ENCODE measurements at places on chromosomes 2 and 18. TPM values are rescaled to one million over a fixed set of nuclear protein-coding genes. Genes with fewer than 3 reads are reported as not detected.

The ABCB11 gene
- total RNA-seq = 0.44 TPM

The SLC9A4 gene
- 0.07 TPM for total RNA-seq

The VWC2L gene
- total RNA-seq = not detected

The NT5C1B gene
- total RNA-seq = not detected

The EFHD1 gene
- not detected for total RNA-seq

The NPC1 gene
- 45.2 TPM for total RNA-seq

The ABHD1 gene
- total RNA-seq = not detected

The APCDD1 gene
- 0.95 TPM for total RNA-seq

The PPIL3 gene
- total RNA-seq = 28.7 TPM

The KCNS3 gene
- total RNA-seq = 2.4 TPM

The COL6A3 gene
- total RNA-seq = not detected

The QPCT gene
- total RNA-seq = 12.8 TPM

The KLHL41 gene
- 0.21 TPM for total RNA-seq

The MTCL1 gene
- 36.7 TPM for total RNA-seq

The SCYGR4 gene
- total RNA-seq = not detected

The LONRF2 gene
- not detected for total RNA-seq

The CHRNG gene
- not detected for total RNA-seq

The GALNT13 gene
- total RNA-seq = not detected

The ASPRV1 gene
- total RNA-seq = 0.15 TPM

The PDE1A gene
- total RNA-seq = 0.83 TPM

The GAREM1 gene
- 1.1 TPM for total RNA-seq

The AQP12A gene
- not detected for total RNA-seq

The ELMOD3 gene
- 12.3 TPM for total RNA-seq

The EVX2 gene
- total RNA-seq = not detected

The UGT1A8 gene
- total RNA-seq = not detected

The EFR3B gene
- 0.77 TPM for total RNA-seq

The SULT1C2 gene
- not detected for total RNA-seq

The ZNF521 gene
- 166 TPM for total RNA-seq

The RSAD2 gene
- total RNA-seq = 0.09 TPM

The PROKR1 gene
- total RNA-seq = not detected

The RNASEH1 gene
- 30.8 TPM for total RNA-seq

The HAAO gene
- 0.60 TPM for total RNA-seq

The ALK gene
- total RNA-seq = not detected

The IL1A gene
- 0.99 TPM for total RNA-seq

The CGREF1 gene
- 4.0 TPM for total RNA-seq

The CD8B2 gene
- not detected for total RNA-seq

The PROM2 gene
- 0.60 TPM for total RNA-seq

The CHRNA1 gene
- 11.3 TPM for total RNA-seq

The STPG4 gene
- 0.53 TPM for total RNA-seq

The ADGRF3 gene
- total RNA-seq = 0.18 TPM

The SYT4 gene
- not detected for total RNA-seq
